Fibroblast of the aortic adventitia (primary cell): ENCODE measurements at places on chromosomes 7 and 10. TPM values are rescaled to one million over a fixed set of nuclear protein-coding genes. Genes with fewer than 3 reads are reported as not detected.

CCZ1 gene
- total RNA-seq, result 24.3 and 67.5 TPM in 2 replicates

CCL26 gene
- 0.33 and 1.2 TPM in 2 replicates for total RNA-seq

BCL7B gene
- 23.4 and 34.2 TPM in 2 replicates for total RNA-seq

ACSM6 gene
- not detected in 2 replicates for total RNA-seq

ODAD2 gene
- total RNA-seq, result 0.18 and 0.57 TPM in 2 replicates

PALD1 gene
- total RNA-seq, result 0.16 and 0.18 TPM in 2 replicates

IRF5 gene
- total RNA-seq, result not detected in 2 replicates

HILPDA gene
- total RNA-seq, result 17.3 and 25.3 TPM in 2 replicates

SBDS gene
- 51.9 and 94.1 TPM in 2 replicates for total RNA-seq

TSPAN12 gene
- 1.5 and 5.6 TPM in 2 replicates for total RNA-seq

XRCC2 gene
- 1.1 and 8.1 TPM in 2 replicates for total RNA-seq

WNT8B gene
- not detected in 2 replicates for total RNA-seq

HYAL4 gene
- not detected in 2 replicates for total RNA-seq

OR2A1 gene
- total RNA-seq, result 0.27 TPM in 1 of 2 replicates, not detected in the other

PKD2L1 gene
- not detected in 2 replicates for total RNA-seq

ATP5MK gene
- 159 and 387 TPM in 2 replicates for total RNA-seq

PTPRZ1 gene
- total RNA-seq, result 0.72 and 3.8 TPM in 2 replicates

GRID1 gene
- total RNA-seq, result not detected in 2 replicates

CXCL12 gene
- total RNA-seq, result 54.1 and 381 TPM in 2 replicates

UPK3B gene
- total RNA-seq, result 0.16 and 0.18 TPM in 2 replicates

MRLN gene
- not detected in 2 replicates for total RNA-seq

GRCh38 chr10:114881417-114881816 is 56.6 kb upstream of the TRUB1 start:
- no peak for DNase-seq

DNA sequence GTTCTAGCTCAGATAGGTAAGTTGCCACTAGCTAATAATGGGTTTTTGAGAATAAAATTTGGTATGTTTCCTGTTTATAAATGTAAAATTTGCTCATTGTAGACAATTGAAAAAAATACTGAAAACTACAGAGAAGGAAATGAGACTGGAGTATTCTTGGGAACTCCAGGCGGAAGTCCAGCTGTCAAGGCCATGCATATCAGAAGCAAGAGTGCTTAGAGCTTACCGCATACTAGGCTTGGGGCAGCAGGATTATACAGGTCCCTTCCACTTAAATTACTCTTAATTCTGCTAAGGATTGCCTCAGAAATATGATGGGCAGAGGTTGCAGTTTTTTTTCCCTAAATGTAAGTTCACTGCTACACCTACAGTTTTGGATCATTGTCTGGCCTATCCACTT is 26.6 kb downstream of the UMAD1 start:
- DNase-seq, result no peak

DNA sequence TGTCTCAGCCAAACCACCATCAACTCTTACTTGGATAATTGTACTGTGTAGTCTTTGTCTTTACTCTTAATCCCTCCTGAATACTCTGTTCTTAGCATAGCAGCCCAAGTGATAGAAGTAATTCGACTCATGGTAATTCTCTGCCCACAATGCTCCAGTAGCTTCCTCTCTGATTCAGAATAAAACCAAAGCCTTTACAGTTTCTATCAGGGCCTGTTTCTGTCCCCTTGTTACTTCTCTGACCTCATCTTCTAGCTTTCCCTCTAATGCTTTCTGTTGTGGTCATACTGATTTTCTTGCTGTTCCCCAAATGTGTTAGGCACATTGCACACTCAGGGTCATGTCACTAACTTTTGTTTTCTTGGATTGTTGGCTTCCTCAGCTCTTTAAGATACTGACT is 8.0 kb downstream of the ZNF518A start:
- no peak for DNase-seq

- DNase-seq, result peak; percentile 90
These were observed 302.7 kb downstream of the RPS24 start for GRCh38 chr10:78336402-78336791.

- no peak for DNase-seq
These were observed 99.6 kb downstream of the LRRC18 start for GRCh38 chr10:48839809-48840679.

DNA sequence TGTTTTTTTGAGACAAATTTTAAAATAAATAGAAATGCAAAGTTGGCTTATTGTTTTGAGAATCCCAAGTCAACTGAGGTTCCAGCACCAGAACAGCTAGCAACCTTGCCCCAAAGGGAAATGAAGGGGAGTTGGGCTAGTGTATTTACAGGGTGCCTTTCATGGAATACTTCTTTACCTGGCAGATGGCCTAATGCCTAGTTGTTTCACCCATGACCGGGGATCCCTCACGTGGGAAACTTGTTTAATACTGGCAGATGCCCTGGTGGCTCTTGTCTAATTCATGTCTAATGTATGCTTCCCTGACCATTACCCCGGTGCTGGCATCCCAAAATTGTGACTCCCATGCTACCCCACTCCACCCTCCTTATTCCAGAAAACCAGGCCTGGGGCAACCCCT is 861.1 kb upstream of the ZWINT start:
- no peak for DNase-seq

GRCh38 chr10:119706521-119707278 is 19.1 kb upstream of the INPP5F start:
- DNase-seq, result no peak

DNA sequence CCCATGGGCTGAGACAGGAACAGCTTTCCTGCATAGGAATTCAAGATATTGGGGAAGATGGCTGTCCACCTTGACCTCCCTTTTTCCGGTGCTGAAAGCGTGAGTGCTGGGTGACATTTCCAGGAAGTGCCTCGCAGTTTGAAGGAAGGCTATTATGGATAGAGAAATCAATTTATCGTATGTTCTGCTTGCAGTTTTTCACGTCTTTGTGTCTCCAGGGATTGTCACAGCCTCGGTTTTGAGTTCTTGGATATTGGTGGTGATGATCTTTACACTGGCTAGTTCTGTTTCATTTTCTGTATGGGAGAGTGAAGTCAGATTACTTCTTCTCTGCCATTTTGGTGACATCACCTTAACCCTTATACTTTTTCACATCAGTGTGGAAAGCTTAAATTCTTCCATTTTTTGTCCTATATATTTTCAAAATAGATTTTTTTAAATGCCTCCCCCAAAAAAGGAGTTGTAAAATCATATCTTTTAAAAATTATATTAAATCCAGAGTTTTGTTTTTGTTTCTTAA is 102.5 kb upstream of the APBB1IP start:
- DNase-seq, result no peak

DNA sequence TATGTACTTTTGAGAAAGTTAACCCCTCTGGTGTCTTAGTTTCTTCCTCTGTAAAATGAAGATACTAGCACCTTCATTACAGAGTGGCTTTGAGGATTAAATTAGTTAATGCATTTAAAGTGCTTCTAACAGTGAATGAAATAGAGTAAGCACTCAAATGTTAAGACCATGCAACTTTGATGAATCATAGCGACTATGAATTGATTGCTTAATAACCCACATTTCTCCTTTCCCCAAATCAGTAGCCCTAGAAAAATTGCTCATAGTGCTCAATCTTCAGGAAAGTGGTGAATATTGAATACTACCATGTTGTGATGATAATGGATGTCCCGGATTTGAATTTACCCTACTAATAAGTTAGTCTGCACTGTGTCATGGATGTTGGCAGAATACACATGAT is 48.1 kb downstream of the CD36 start:
- DNase-seq, result peak; percentile 34

GRCh38 chr10:3090914-3091787 is 23.8 kb downstream of the PFKP start:
- peak; percentile 90 for DNase-seq

GRCh38 chr10:117226813-117227451 is 14.0 kb upstream of the SLC18A2 start:
- DNase-seq, result peak; percentile 16

GRCh38 chr7:125934539-125934938 is 1004.9 kb upstream of the POT1 start:
- no peak for DNase-seq

- DNase-seq, result no peak
These were observed 200.3 kb downstream of the LSM5 start for GRCh38 chr7:32289651-32290414.

GRCh38 chr7:155371884-155372781 is 74.5 kb downstream of the INSIG1 start:
- no peak for DNase-seq

DNA sequence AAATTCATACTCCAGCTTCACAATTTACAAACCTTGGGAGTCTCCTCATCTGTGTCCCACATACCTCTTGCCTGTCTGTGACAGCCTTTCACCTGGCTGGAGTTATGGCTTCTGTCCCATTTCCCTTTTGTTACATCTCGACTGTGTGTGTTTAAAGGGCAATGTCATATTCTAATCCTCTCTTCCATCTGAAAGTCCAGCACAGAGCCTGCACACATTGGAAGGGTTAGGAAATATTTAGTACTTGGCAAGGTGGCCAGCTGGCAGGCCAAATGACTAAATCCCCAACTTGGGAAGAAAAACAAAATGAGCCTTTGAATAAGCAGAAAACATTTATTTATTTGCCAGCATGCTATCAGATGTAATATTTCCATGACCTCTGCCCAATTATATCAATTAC is 120.1 kb upstream of the STK17A start:
- peak; percentile 37 for DNase-seq

GRCh38 chr7:141550386-141551093 is 670 bp upstream of the AGK start:
- no peak for DNase-seq

DNA sequence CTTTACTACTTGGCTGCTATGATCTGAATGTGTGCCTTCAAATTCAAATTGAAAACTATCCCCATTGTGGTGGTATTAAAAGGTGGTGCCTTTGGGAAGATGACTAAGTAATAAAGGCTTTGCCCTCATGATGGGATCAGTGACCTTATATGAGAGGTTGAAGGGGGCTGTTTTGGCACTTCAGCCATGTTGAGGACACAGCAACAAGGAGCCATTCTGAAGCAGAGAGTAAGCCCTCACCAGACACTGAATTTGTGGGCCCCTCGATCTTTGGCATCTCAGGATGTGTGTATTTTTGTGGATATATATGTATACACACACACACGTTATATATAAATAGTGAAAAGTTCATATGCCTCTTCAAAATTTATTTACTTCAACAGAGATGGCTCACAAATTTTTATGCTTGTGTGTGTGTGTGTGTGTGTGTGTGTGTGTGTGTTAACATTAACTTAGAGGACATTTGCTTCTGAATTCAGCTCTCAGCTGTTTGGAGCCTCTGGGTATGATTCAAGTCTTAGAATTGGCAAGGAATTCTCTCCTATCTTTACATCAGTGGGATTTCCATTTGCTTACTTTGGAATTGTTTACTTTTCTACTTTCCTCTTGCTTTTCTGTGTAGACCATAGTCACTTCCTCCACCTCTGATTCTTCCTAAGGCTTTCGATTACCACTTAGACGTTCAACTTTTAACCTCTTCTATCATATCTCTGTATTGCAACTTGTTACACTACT is 66.6 kb downstream of the MAGI2 start:
- peak; percentile 82 for DNase-seq

- DNase-seq, result no peak
These were observed 189.6 kb upstream of the INHBA start for GRCh38 chr7:41892356-41893100.

DNA sequence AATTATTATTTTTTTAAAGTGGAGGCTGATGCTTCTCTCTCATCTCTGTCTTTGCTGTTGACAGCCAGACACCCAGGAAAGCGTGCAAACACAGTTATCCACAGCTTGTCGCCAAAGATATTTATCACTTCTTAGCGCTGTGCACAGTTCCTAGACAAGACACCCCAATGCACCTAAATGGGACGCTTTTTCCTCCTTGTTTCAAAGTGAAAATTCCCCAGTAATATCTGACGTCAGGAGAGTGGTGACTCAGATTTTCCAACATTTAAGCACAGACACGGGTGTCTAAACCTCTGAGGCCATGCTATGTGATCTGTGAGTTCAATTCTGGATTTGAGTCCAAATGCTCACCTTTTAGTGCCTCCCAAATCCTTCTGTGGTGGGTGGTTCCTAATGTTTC is 151.6 kb downstream of the EMX2 start:
- DNase-seq, result peak; percentile 4

GRCh38 chr7:70533614-70534013 is 598.3 kb upstream of the GALNT17 start:
- DNase-seq, result no peak

- DNase-seq, result peak; percentile 35
These were observed 142.0 kb upstream of the MALRD1 start for GRCh38 chr10:18906636-18907035.

GRCh38 chr10:8531116-8531515 is 476.6 kb downstream of the GATA3 start:
- DNase-seq, result no peak

DNA sequence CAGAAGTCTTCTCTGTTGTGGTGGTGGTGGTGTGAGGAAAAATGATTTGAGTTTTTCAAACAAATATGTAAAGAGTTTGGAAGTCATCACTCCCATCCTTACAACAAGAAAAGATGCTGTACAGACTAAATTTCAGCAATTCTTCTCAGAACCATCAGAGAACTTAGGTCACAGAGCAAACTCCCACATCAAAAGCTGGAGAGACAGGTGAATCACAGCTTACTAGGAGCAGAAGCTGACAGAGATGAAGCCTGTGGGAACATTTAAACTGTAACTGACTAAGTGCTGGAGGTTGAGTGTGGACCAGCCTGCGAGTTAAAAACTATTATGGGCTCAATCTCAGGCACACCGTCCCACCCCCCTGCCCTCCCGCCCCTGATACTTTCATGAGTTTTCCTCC is 97.3 kb downstream of the AKR1D1 start:
- DNase-seq, result no peak

DNA sequence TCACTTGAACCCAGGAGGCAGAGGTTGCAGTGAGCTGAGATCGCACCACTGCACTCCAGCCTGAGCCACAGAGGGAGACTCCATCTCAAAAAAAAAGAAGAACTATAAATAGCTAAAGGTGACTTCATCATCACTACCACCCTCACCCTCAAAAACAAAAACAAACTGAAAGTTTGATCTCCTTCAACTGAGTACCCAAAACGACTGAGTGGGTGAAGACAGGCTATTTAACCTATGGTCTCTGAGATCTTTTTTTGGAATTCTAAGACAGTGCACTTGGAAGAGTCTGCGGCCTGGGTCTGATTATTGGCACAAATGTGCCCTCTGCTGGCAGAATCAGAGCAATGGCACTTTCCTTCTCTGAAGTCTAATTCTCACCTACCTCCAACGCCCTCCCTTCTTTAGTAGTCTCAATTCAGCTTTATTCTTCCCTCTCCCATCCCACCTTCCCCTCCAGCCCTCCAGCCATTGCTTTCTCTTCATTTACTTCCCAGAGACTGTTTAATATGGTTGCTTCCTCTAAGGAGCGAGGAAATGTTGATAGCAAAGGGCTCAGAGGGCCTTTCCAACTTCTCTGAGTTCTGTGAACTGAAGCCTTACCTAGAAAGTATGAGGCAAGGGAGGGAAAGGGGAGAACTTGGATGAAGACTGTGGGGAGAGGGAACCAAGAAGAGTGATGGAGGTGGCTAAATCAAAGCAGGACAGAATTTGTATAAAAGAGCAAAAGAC is 2.9 kb upstream of the MYOZ1 start:
- peak; percentile 84 for DNase-seq

- DNase-seq, result no peak
These were observed 48.6 kb upstream of the SKAP2 start for GRCh38 chr7:26912933-26913536.
